Activated CD4-positive, alpha-beta T cell treated with anti-CD3 and anti-CD28 coated beads, Interleukin-2, Interleukin-6, amounts not matched to agents 100 ng/mL and 50 ng/mL, durations not matched to agents 16 hours and 8 hours (primary cell): ENCODE measurements at places on chromosomes 3 and 15.

DNA sequence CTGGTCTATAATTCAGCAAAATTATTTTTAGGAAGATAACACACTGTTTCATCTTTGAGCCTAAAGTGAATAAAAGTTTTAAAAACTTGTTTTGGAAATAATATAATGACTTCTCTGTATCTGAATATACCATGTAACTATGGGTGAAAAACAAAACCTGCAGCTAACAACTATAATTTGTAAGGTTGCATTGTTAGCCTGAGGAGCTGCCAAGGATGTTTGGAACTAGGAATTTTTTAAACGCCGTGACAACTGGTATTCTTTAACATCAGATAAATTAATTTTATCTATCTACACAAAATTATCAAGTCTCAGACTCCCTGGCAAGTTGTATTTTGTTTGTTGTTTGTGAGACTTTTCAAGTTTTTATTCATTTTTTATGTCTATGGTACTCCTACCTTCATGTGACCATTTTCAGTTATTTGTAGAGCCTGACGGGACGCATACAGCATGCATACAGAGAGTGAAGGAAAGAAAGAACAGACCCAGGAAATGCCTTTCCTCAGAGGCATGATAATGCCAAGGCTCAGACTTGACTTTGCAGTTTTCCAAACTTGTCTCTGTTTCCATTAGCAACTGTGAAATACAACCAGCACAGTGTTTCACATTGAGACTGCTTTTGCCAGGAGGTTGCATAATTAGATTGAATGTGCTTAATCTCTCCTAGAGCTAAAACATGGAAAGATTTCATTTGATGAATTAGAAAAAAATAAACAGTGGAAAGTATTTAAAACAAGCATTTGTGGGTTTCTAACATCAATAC lies 60.8 kb upstream of the ARHGEF26 start:
- no peak for DNase-seq

DNA sequence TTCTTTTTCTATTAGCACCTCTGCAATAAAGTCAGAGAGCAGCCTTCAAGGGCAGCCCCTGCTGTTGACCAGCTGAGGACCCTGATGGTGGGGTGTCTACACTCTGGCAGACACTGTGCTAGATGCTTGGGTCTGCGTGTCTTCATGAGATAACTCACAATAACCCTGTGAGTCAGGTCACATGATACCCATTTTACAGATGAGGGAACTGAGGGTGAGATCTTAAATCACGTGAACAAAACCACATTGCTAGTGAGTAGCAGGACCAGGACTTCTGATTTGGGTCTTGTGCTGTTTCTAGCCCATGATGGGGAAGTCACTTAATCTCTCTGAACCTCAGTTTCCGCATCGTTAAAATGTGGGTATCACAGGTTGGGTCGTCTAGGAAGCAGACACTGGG lies 118.5 kb upstream of the LIPC start:
- no peak for DNase-seq

DNA sequence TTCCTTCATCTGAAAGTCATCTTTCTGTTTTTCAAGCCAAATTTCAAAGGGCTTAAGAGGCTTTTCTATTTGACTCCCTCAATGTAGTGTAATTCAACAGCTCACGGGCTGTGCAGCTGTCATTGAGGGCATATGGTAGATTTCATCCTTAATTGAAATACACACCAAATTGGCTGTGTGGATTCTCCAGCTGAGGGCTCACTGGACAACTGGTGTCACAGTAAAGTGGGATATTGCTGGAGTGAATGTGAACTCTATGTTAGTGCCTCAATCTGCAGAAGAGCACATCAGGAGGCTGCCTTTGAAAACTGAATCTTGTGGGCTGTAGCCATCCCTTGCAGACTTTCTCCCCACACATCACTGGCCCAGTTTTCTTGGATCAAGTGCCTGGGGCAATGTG lies 120.1 kb downstream of the GALK2 start:
- DNase-seq = no peak

DNA sequence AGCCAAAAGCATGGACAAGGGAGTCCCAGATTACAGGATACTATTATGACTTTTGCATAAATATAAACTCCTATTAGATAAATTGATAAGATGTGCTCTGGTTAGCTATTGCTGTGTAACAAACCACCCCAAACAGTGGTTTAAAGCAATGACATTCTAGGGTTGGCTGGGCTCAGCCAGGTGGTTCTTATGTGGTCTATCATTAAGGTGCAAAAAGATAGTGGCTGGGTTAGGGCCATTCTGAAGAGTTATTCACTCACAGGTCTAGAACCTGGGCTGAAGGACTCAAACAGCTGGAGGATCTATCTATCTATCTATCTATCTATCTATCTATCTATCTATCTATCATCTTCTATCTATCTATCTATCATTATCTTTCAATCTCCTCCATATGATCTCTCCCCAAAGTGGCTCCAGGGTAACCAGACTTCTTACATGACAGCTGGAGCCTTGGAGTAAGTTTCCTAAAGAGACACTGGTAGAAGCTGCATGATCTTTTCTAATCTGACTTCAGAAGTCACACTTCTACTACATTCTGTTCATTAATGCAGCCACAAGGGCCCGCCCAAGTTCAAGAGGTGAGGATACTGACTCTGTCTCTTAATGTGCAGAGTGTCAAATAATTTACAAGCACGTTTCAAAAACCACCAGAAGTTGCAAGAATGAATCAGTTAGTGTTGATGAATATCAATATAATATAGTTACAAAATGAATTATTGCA lies 74.9 kb upstream of the XCR1 start:
- no peak for DNase-seq

DNA sequence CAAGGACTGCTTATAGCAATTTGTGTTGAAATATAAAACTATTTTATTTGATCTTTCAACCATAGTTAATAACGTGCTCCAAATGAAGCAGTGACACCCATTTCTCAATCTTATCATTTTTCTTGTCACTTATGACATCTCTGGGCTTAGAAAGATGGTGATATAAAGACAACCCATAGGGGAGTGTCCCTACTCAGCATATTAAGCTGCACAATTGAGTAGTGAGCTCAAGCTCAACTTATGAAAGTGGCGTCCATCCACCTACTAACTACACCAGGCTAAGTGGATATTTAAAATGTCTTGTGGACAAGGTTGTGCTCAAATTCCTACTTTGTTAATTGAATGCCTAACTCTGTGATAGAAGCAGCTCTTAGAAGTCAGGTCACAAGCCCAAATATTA lies 46.7 kb downstream of the SLC9C1 start:
- DNase-seq = no peak

GRCh38 chr15:70892002-70892911 lies at the start of the genes LRRC49 and THAP10:
LRRC49 (plus strand) TSS chr15:70892826; CDS start chr15:70892895, 69 bp downstream.
THAP10 (minus strand) TSS chr15:70892433; CDS start chr15:70892272, 161 bp downstream.
- DNase-seq = peak; percentile 70

GRCh38 chr3:70264122-70264780 lies 48.2 kb downstream of the MDFIC2 start:
- no peak for DNase-seq

DNA sequence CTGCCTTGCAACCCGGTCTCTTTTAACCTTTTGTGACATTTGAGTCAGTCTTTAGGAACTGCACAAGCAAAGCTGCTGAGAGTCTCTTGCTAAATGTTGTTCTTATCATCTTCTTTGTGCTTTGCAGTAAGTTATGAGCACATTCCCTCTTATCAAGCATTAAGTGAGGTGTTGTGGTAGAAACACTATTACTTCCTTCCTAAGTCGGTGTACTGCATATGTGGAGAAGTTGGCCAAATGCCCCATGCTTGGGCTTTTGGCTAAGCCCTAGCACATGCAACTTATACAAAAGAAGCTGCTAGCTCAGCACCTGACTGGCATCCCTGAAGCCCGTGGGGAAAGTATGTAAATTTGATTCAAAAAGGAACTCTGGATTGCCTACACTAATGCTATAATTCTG lies 136.5 kb upstream of the RBMS3 start:
- DNase-seq = no peak

DNA sequence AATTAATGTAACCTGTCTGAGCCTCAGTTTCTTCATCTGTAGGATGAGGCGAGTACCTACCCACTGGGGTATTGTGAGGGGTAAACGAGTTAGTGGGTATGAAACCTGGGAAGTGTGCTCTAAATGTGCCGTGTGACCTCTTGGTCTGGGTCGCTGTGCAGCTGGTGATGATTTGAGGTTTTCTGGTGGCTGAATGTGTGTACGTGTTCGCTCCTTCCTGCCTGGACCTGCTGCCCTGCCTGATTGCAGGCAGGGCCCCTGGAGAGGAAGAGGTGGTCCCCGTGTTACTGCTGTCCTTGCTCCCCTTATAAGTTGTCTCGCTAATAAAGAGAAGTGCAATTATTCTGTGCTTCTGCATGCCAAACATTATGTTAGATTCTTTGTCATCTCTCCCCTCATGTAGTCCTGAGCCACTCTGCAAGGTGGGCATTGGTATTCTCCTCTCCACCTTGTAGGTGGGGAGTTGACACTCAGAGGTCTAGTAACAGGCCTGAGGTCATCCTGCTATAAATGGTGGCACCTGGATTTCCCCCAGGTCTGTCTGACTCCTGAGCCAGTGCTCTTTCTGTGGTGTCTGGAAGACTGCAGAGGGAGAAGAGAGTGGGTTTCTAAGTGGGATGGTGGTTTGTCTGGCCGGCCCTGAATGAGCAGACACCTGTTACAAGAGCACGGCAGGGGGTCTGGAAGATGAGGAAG lies 15.7 kb downstream of the PDIA5 start:
- no peak for DNase-seq

DNA sequence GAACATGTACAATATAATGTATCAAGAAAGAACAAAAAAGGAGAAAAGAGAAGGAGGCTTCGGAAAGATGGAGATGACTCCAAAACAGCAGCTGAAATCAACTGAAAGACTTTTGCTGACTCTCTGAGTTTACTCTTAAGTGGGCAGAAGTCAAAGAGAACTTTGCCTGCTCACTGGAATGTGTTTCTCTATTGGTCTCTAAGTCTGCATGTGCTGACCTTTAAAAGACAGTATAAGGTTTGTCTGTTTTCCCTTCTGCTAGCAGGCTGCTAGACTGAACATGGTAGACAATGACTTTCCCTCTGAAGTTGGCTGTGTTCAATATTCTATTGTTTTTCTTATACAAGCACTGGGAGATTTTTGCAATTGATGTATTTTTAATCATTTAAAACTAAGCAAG lies 7.2 kb upstream of the MAP4 start:
- DNase-seq = no peak

DNA sequence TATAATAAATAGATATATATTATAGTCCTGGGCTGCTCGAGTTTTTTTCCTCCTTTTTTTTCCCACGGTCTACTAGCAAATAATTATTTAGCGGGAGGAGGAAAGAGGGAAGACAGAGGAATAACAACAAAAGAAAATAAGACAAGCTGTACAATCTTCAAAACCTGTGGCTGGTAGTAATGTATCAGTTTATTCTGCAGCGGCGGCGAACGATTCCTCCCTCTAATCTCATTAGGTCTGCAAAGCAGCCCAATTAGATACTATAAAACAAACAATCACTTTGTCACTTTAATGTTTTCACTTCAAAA lies 390 bp upstream of the TLE3 start:
- no peak for DNase-seq

GRCh38 chr15:72161361-72162132 lies 36.0 kb downstream of the GRAMD2A start:
- no peak for DNase-seq

GRCh38 chr3:10994306-10994705 lies 1.8 kb downstream of the SLC6A1 start:
- DNase-seq = no peak
